Stomach (tissue), 19 donors: ENCODE measurements at places on chromosomes 6 and 20. TPM values are rescaled to one million over a fixed set of nuclear protein-coding genes. Genes with fewer than 3 reads are reported as not detected.

GJA1 gene
- 23.9 TPM for polyA plus RNA-seq

NKAIN2 gene
- 0.13 TPM for polyA plus RNA-seq

LST1 gene
- 35.4 TPM for polyA plus RNA-seq

BPIFA1 gene
- not detected for polyA plus RNA-seq

KIAA0408 gene
- 2.5 TPM for polyA plus RNA-seq

CAPN11 gene
- polyA plus RNA-seq, result not detected

FNDC11 gene
- polyA plus RNA-seq, result 0.25 TPM
